ENCODE measurements at places on chromosomes 4 and X.

- DNase-seq: no peak
Measured at GRCh38 chr4:22192084-22192511, 243.5 kb upstream of the KCNIP4 start.

DNA sequence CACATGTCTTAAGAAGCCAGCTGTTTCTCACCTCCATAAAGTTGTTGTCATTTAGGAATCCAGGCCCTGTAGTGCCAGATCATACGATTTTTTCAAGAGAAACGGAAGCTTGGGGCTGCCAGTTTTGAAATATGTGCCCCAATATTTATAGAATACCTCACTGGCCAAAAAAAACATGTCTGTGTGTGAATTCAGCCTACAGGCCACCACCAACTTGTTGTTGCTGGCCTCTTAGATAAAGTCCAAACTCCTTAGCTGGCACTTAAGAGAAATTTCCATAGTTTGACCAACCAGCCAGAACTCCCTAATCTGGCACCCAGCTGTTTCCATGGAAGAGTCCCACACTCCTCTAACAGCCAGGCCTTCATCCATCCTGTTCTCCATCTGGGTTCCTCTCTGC lies 74.1 kb downstream of the WDR19 start:
- no peak for DNase-seq

- no peak for DNase-seq
Measured at GRCh38 chr4:75036046-75036830, 103.3 kb downstream of the PARM1 start.

DNA sequence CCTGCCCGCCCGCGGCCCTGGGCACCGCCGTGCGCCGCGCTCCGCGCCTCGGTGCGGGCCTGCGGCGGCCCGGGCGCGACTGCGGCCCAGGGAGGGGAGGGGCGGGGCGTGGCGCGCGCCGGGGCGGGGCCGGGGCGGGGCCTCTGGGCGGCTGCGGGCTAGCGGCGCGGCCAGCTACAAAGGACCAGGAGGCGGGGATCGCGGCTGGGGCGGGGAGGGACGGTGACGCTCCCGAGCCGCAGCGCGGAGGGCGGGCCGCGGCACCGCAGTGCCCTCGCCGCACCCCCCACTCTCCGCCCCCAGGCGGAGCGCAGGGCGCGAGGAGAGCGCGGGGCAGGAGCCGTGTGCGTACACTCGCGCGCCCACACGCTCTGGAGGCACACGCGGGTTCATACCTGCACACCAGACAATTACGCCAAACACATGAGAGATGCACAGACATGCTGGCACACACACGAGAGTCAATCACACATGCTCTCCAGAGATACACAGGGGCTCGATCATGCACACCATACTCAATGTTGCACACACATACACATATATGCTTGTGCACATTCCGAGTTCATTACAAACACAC lies at the start of gene CRMP1:
Gene CRMP1, minus strand, starts transcription at position 83 of the 577 bp plus-strand sequence. CDS start 117 bp downstream, outside the sequence.
- DNase-seq: no peak

DNA sequence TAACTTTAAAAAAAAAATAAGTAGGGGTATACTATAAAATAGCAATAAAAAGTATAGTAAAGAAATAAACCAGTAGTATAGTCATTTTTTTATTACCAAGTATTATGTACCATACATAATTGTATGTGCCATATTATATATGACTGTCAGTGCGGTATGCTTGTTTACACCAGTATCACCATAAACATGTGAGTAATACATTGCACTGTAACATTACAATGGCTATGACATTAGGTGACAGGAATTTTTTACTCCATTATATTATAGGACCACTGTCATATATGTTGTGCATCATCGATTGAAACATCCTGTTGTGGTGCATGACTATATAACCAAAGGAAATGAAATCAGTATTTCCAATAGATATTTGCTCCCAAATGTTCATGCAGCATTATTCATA lies 176.9 kb upstream of the ARHGAP24 start:
- DNase-seq: no peak

DNA sequence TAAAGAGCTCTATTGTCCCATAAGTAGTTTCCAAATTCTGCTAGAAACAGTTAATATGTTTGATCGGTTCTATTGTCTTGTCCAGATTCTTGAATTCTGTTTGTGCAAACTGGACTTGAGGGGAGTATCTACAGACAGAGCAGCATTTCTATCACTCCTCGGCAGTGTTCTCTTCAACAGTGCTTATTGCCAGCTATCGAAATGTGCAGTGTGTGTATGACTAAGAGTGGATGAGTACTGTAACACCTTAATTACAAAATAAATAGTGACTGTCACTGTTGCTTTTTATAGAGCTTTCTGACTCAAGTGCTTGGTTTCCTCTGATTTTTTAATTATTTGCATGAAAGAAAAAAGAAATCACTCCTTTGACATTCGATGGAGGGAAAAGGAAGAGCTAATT lies 274.6 kb downstream of the RPA4 start:
- DNase-seq: no peak

DNA sequence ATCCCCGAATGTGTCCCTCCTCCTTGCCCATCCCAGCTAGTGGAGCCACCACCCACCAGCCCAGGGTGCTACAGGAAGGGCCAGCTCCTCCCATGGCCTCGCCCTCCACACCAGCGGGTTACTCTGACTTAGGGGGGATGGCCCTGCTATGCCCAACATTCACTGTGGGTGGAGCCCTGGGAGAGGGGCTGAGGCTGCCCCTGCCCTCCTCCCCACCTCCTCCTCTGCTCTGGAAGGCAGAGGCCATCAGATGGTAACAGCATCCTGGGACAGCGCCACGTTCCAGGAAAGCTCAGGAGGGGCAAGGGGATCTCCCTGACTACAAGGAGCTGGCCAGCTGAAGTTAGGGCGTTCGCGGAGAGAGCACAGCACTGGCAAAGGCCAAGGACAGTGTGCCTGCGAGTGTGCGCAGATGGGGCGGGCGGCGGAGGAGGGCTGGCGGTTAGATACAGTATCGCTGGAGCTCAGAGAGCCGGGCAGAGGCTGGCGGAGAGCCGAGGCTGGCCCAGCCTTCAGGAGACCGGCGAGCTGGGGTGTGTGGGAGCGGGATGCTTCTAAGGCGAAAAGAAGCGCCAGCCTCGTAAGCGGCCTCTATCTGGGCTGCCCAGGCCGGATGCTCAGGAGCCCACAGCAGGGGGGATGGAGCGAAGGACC lies 1.5 kb downstream of the JAKMIP1 start:
- no peak for DNase-seq

- no peak for DNase-seq
Measured at GRCh38 chrX:114903618-114904017, 113.8 kb downstream of the IL13RA2 start.

DNA sequence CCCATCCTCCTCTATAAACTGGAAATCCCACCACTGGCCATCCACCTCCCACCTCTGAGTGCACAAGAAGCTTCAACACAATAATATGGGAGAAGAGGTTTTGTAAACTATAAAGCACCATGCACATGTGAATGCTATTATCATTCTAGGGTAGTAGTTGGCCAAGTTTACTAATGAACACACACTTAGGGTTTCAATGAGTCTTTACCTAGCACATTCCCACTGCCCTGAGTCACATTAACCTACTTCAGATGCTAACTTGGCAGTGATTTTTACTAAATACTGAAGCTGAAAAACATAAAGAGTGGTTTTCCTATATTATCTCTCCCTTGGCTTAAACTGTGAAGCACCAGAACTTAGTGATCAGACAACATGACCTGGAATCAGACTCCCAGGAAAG lies 93.9 kb downstream of the SH3KBP1 start:
- DNase-seq: no peak

DNA sequence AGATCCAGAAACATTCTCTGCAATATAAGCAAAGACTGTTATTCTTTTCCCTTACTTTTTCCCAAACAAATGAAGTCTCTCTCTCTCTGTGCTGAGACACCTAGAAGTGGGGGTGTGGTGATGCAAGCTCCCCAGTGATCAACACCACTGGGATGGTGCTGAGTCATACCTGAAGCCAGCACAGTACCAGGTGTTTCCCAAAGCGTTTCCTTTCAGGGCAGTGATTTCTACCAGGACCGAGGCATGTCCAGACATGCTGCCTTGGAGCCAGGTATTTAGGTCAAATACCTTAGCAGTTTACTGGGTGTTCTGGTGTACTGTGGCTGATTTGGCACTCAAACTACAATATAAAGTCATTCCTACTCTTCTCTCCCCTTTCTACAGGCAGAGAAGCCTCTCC lies 726.5 kb downstream of the FAM133A start:
- DNase-seq: peak; percentile 84

DNA sequence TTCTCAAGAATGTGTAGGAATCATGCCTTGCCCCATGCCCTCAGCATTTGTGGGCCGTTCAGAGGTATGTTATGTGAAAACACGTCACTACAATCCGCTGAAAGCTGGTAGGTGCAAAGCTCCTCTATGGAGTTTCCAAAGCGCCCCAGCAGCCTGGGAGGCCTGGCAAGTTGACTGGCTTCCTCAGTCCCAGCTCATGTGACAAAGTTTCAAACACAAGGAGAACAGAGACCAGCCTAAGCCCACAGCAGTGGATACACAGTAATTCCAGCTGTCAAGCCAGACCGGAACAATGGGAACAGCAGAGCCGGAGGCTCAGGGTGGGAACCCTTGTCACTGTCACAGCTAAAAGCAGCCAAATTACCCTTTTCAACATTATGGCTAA lies 33.5 kb downstream of the NAT8L start:
- DNase-seq: no peak

DNA sequence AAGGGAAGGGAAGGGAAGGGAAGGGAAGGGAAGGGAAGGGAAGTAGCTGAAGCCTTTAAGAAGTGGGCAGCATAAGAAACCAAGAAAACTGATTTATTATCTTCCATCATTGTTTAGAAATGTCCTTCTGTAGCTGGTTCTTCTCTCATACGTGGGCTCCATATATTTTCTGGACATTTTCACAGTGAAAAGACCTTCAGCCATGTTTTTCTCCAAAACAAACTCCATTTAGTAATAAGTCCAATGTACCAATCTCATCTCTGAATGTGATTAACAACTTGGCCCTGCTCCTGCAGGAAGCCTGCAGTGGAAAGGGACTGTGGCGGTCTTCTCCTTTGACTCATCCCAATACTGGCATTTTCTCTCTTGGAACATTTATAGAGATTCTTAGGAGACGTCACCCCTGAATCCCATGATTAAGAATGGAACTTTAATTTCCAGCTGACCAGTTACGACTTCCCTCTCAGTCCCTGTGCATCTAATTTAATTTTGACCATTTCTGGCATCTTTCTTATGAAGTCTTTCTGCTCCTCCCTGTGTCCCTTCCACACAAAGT lies 96.6 kb upstream of the GUCY1A1 start:
- no peak for DNase-seq

DNA sequence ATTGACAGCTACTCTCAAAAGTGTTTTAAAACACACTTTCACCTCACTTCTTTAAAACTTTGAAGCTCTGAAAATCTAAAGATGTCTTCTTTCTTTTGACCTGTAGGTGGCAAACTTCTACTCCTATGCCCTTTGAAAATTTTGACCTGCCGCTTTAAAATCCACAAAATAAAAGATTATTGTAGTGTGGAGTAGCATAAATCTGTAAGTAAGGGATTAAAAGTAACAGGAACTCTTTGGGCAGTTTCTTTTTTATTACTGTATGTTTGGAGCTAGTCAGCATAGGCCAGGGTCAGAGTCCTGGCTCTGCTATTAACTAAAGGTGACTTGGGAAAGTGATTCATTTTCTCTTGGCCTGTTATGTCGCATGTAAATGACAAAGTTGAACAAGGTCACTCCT lies 25.5 kb downstream of the BBS12 start:
- peak; percentile 47 for DNase-seq

- no peak for DNase-seq
Measured at GRCh38 chr4:67071641-67072040, 473.7 kb downstream of the CENPC start.

DNA sequence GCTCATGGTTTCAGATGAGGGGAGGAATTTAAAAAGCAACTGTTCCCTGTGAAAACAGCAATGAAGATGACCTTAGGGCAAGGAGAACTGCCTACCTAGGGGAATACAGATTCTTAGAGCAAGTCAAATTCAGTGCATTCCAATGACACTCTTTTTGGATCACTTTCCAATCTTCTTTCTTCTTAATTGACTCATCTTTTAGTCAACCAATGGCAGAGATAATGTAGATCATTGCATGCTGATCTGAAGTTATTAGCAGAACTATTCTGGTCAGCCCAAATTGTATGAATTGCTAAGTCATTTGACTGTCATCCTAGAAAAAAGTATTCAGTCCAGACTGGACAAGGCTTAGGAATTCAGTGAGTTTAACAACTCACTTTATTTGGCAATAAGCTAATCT lies 12.6 kb upstream of the NR3C2 start:
- no peak for DNase-seq

DNA sequence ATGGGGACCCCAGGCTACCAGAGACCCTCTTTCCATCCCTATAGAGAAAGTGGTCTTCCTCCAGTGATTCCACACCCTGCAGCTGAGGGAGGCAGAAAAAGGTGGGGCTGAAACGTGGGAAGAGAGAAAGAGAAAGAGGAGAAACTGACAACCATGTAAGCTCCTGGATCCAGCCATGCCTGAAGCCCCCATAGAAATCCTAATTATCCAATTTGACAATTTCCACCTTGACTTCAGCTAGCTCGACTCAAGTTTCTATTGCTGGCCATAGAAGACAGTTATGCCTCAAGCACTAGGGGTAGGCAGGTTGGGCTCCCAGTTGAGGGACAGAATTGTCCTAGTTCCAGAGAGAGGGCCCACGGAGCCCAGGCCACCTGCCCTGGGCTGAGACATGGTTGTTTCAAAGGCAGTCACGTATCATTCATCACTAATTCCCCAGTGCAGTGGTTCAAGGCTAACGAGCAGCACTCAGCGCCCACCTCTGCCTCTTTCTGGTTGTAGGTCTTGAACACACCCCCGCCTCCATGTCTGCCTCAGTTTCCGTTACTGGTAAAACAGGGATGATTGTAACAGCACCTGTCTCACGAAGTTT lies 39.8 kb upstream of the ASMTL start:
- no peak for DNase-seq

DNA sequence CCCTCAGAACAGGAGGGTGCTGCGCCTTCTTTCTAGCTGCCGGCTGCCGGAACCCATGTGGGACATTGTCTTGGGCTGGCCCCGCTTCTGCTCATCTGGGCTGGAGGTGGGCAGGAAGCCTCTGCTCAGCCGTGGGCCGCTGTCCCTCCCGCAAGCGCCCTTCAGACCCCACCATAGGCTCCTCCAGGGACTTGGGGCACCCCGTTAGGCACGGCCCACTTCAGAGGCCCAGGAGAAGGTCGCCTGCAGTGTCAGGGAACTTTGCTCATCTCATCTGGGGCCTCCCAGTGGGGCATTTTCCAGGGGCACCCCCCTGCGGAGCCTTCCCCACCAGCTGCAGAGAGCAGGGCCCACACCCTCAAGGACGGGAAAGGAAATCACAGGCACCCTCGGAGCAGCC lies 32.9 kb downstream of the DOK7 start:
- DNase-seq: no peak

- no peak for DNase-seq
Measured at GRCh38 chrX:34927866-34928265, 14.7 kb upstream of the FAM47B start.

DNA sequence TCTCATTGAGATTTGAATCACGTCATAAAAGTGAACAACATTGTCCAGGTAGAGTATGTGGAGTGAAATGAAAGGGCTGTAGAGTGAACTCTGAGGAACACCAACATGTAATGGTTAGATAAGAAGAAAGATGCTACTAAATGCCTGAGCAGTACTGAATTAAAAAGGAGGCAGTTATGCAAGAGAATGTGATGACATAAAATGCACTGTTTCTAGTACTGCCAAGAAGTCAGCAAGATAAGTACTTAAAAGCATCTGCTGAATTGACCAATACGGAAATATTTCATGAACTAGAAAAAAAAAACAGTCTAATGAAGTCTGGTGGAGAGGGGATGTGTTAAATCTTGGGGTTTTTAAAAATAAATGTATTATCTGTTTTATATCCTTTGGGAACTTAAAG lies 583.8 kb upstream of the GALNT7 start:
- no peak for DNase-seq

Measured in T47D (cell line).